Epithelial cell of esophagus (primary cell): ENCODE measurements at places on chromosomes 4 and X.

DNA sequence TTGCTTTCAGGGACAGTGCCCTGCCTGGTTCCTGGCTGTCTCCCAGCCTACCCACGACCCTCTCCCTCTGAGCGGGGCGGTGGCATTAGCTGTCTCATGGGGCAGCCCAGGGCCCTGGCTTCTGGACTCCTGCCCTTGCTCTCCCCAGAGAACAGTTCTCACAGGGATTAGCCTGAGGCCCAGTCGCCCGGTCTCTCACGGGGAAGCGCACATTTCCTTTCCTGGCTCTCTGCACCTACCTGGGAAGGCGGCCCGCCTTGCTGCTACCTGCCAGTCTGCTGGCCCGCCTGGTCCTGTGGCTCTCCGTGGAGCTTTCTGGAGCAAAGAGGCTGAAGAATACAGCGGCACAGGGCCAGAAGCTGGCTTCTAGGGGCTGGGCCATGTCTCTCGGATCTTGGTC is 128.4 kb downstream of the FHDC1 start:
- no peak for DNase-seq

DNA sequence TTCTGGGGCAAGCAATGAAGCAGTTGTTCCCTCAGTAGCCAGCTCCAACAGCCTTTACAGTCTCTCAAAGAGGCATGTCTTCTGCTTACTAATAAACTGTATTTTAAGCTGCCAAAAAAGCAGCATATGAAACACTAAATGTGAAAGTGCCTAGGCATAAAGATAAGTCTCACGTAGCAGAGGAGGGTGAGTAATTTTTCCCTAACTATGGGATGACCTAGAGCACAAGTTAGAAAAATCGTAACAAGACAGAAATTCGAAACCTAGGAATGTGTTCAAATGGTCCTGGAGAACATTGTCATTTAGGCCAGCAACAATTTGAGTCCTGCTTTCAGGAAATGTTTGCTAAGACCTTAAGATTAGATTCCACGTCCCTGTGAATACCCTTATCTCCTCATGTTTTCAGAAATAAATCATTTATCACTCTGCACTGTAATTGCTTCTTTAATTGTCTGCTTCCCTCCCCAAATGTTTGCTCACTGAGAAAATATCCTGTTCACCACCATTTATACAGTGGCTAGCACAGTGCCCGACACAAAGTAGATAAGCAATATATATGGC is 222.2 kb downstream of the KCNIP4 start:
- no peak for DNase-seq

DNA sequence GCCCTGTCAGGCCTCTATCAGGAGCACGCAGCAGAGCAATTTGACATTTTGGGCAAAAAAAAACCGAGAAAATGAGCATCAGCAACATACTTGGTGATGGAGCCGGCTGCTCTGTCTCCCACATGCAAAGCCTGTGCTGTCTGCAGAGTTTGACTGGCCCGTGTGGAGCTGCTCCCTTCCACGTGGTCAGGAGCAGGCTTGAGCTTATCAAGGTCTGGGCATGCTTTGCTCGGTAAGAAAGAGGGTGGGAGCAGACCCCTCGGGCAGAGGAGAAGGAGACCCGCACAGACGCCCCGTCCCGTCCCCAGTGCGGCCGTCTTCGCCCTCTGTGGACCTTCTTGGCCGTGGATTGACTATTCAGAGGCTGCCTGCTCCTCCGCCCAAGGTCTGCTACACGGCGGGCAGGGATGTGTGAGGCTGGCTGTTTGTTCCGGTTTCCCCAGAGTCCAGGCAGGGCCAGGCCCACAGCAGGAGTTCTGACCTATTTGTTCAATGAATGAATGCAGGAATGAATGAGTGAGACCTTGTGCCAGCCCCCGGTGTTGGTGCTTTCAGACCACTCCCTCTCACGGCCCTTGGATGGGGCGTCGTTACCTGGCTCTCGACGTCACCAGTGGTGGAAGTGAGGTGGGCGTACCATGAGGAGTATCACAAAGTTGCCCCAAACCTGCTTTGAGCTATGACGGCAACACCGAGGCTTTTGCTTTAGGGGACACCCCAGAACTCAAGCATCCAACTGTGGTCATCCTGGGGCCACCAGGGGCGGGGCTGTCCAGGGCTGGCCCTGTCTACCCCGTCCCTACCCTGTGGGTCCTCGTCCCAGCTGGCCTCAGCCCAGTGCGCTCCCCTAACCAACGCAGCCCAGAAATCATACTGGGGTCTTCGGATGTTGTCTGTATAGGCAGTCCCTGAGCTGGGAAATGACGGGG is 54.7 kb upstream of the ADRA2C start:
- no peak for DNase-seq

DNA sequence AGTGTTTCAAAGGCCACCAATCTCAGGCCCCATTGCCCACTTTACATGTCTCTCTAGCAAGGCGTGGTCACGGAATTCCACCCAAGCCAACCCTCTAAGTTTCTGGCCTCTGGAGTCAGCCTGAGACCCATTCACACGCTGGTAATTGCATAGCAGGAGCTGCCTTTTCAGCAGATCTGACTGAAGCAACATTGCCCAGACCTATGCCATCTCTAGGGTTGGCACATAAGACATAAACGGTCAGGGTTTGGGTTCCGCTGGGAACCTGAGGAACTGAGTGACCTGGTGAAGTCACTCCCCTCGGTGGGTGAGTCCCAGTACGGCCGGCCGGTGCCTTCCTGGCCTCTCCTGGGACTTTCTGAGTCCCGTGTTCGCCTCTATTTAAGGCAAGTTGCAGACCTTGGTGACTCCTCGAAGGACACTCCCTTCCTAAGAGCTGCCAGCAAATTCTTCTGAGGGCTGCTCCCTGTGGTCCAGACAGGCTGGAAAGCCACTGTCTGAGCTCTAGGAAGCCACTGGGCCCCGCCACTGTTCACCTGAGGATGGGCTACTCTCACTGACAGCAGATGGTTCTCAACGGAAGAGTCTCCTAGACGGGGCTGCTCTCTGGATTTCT is 15.9 kb downstream of the CTAG1A start:
- peak; percentile 10 for DNase-seq

DNA sequence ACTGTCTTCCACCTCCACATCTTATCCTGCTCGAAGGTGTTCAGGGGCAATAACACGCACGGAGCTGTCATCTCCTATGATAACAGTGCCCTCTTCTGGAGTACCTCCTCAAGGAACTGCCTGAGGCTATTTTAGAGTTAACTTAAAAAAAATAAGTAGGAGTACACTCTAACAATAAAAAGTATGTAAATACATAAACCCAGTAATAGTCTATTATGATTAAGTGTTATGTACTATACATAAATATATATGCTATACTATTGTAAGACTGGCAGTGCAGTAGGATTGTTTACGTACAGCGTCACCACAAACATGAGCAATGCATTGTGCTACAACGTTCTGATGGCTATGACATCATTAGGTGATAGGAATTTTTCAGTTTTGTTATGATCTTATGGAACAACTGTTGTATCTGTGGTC is 34.5 kb upstream of the TLR2 start:
- DNase-seq: peak; percentile 56

- DNase-seq: peak; percentile 53
These were observed 217.3 kb upstream of the TAPT1 start for GRCh38 chr4:16443504-16444088.

DNA sequence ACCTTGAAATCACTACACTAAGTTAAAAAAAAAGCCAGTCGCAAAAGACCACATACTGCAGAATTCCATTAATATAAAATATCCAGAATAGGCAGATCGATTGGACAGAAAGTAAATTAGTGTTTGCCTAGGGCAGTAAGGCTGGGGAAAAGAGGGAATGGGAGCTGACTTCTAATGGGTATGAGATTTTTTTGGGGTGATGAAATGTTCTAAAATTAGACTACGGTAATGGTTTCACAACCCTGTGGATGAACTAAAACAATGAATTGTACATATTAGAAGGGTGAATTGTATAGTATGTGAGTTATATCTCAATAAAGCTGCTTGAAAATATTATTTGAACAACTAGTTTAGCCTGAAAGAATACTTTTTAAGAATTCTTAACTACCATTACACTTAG is 6.7 kb upstream of the GPRIN3 start:
- DNase-seq: no peak

GRCh38 chr4:8834681-8835220 is 36.9 kb downstream of the HMX1 start:
- DNase-seq: no peak

- DNase-seq: peak; percentile 27
These were observed 73.3 kb downstream of the TASL start for GRCh38 chrX:30504309-30504708.

DNA sequence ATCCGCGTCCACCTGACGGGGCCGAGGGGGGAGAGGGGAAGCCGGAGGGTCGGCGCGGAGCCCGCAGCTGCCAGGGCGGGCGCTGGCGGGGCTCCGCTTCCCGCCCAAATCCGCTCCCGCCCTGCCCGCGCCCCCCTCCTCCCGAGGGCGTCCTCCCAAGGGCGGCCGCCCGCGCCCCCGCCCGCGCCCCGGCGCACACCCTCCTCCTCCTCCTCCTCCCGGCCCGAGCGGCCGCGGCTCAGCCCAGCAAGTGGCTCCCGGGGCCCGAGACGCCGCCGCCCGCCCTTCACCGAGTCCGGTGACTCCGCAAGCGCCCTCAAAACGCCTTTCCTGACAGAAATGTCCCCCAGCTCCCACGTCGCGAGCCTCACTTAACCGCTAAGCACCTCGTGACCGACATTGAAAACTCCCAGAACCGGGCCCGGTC is 487 bp downstream of the HMGB2 start:
- peak; percentile 24 for DNase-seq

- peak; percentile 5 for DNase-seq
These were observed at the start of gene SMARCA1 for GRCh38 chrX:129523079-129523911. Gene SMARCA1 (minus strand): TSS chrX:129523490. CDS start chrX:129523370, 120 bp downstream.

DNA sequence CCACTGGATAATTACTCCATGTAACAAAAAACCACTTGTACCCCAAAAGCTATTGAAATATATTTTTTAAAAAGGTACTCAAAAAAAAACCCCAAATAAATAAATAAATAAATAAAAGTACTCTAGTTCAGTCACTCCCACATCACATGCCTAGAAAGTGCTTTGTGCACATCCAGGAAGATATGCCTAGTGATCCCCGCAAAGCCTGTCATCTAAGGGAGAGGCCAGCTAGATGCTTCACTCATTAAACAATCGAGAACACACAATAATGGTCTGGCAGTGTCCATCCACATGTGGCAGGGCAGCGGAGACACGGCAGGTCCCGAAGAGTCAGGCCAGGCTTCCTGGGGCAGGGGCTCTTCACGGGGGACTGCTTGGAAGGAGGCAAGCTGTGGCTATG is 47.6 kb downstream of the RAB33B start:
- no peak for DNase-seq

- no peak for DNase-seq
These were observed 30.7 kb upstream of the CBR4 start for GRCh38 chr4:169040559-169041261.

- no peak for DNase-seq
These were observed 306.5 kb upstream of the TECRL start for GRCh38 chr4:64715741-64716140.

GRCh38 chr4:89837993-89838390 is 1.0 kb upstream of the SNCA start:
- peak; percentile 40 for DNase-seq

GRCh38 chr4:155542415-155542814 is 124.2 kb upstream of the GUCY1A1 start:
- DNase-seq: no peak

- peak; percentile 3 for DNase-seq
These were observed 632.5 kb downstream of the KCTD8 start for GRCh38 chr4:43816116-43816515.

- DNase-seq: peak; percentile 34
These were observed 5.4 kb upstream of the ACSL1 start for GRCh38 chr4:184831153-184831552.

- DNase-seq: no peak
These were observed 48.5 kb upstream of the NRK start for GRCh38 chrX:105773801-105774200.
